ENCODE measurements at places on chromosomes 16 and 17. TPM values are rescaled to one million over a fixed set of nuclear protein-coding genes. Genes with fewer than 3 reads are reported as not detected.
A peak's percentile ranks its signal among the peaks of the same experiment; 100 is the strongest.

DNA sequence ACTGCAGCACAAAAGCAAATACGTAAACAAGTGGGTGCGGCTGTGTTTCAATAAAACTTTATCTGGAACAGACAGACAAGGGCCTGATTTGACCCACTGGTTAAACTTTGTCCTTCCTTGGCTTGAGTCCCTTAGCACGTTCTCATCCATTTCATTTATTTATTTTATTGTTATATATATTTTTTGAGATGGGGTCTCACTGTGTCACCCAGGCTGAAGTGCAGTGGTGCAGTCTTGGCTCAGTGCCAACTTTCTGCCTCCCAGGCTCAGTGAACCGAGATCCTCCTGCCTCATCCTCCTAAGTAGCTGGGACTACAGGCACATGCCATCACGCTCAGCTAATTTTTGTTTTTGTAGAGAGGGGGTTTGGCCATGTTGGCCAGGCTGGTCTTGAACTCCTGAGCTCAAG is 64.3 kb downstream of the MYH11 start:
- no peaks in the 10 kb centered on the region for H3K27me3 ChIP-seq
- H3K36me3 ChIP-seq, result no peaks in the 10 kb centered on the region
- DNase-seq, result no peak
- H3K4me3 ChIP-seq, result no peak overlapping the region
- H3K27ac ChIP-seq, result no peak overlapping the region

- DNase-seq, result no peak
- no peak overlapping the region for H3K4me3 ChIP-seq
- H3K27me3 ChIP-seq, result no peaks in the 10 kb centered on the region
- no peak overlapping the region for H3K27ac ChIP-seq
- H3K36me3 ChIP-seq, result no peaks in the 10 kb centered on the region
Measured at GRCh38 chr17:73018599-73018998, 73.9 kb downstream of the SLC39A11 start.

DNA sequence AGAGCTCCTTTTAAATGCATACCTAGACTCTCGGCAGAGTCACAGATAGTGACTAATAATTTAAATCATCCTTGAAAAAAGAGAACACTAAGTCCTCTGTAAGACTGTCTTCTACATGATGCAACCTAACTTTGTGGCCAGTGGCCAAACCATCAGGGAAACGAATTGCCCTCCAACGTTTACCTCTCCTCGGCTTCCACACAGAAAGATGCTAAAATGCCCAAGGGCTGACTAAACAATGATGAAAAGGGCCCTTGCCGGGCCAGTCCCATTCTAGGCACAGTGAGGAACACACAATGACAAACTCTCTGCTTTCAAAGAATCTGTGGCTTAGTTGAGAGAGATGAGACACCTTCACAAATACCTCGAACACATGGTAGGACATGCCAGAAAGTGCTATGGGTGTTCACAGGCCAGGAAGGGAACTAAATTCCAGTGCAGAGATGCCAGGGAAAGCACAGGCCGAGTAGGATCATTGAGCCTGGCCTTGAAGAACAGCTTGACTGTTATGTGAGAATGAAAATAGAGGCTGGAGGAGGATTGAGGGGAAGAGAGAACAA is 35.3 kb upstream of the PITPNM3 start:
- DNase-seq, result no peak
- H3K36me3 ChIP-seq, result peaks cover 46% of the 10 kb centered on the region
- H3K4me1 ChIP-seq, result no peaks in the 10 kb centered on the region

- H3K4me3 ChIP-seq, result no peak overlapping the region
- H3K36me3 ChIP-seq, result no peaks in the 10 kb centered on the region
- no peaks in the 10 kb centered on the region for H3K27me3 ChIP-seq
- no peak overlapping the region for H3K27ac ChIP-seq
Measured at GRCh38 chr17:65226227-65226626, 89.1 kb downstream of the RGS9 start.

GRCh38 chr16:82713778-82714177 is 87.0 kb downstream of the CDH13 start:
- H3K27me3 ChIP-seq, result peaks cover 32% of the 10 kb centered on the region
- DNase-seq, result no peak
- no peaks in the 10 kb centered on the region for H3K4me1 ChIP-seq
- H3K4me3 ChIP-seq, result no peak overlapping the region
- no peak overlapping the region for H3K27ac ChIP-seq

DNA sequence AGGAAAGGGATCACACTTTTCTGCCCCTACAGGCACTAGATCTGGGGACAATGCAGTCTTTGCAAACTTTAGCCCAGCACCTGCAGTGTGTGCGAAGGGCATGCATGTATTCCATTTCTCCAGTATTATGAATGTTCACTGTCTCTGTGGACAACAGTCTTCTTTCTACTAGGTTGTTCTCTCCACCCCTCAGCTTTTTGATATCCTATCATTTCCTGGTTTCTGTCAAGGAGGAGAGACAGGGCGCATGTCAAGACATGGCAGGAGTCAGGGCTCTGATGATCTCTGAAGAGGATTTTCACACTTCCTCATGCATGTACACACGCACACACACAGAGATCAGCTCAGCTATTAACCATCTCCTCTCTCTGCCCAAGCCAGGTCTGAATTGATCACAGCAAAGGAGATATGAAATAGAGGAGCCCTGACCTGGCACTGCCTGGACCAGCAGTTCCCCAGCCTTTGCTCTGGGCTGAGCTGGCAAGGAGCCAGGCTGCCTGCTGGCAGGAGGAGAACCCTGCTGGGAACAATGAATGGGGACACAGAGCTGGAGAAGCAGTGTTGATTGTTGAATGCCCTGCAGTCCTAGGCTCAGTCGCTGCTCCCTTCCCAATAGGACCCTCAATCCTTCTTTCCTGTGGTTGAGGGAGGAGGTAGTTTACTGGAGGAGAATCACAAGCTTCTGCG is 2.6 kb downstream of the GPR179 start:
- H3K27me3 ChIP-seq, result no peaks in the 10 kb centered on the region
- no peak overlapping the region for H3K27ac ChIP-seq
- DNase-seq, result no peak
- H3K4me1 ChIP-seq, result peaks cover 5% of the 10 kb centered on the region
- no peak overlapping the region for H3K4me3 ChIP-seq

- DNase-seq, result no peak
- H3K27ac ChIP-seq, result no peak overlapping the region
- H3K36me3 ChIP-seq, result no peaks in the 10 kb centered on the region
- H3K4me3 ChIP-seq, result no peak overlapping the region
- H3K27me3 ChIP-seq, result peaks cover 9% of the 10 kb centered on the region
Measured at GRCh38 chr16:9526791-9527190, 435.3 kb downstream of the HAPSTR1 start.

- H3K4me3 ChIP-seq, result peak overlapping the region; percentile 88
- DNase-seq, result no peak
- peak overlapping the region; percentile 85 for H3K27ac ChIP-seq
- H3K27me3 ChIP-seq, result no peaks in the 10 kb centered on the region
Measured at GRCh38 chr16:31093132-31093703, 1.4 kb downstream of the VKORC1 start.

GRCh38 chr17:63932721-63933120 is 590 bp upstream of the CD79B start:
- H3K36me3 ChIP-seq, result no peaks in the 10 kb centered on the region
- H3K4me3 ChIP-seq, result no peak overlapping the region
- no peaks in the 10 kb centered on the region for H3K27me3 ChIP-seq
- no peak for DNase-seq
- H3K27ac ChIP-seq, result no peak overlapping the region

GRCh38 chr16:14473488-14473887 is 156.6 kb downstream of the PARN start:
- H3K36me3 ChIP-seq, result 0 out of 2 replicates have a peak, but pooled peaks cover under 1% of the 10 kb centered on the region
- DNase-seq, result no peak
- H3K27ac ChIP-seq, result no peak overlapping the region
- H3K27me3 ChIP-seq, result no peaks in the 10 kb centered on the region
- H3K4me1 ChIP-seq, result no peaks in the 10 kb centered on the region

GRCh38 chr17:45888392-45888791 is 6.0 kb upstream of the MAPT start:
- DNase-seq, result no peak
- H3K4me3 ChIP-seq, result no peak overlapping the region
- no peaks in the 10 kb centered on the region for H3K27me3 ChIP-seq
- H3K4me1 ChIP-seq, result no peaks in the 10 kb centered on the region
- no peaks in the 10 kb centered on the region for H3K36me3 ChIP-seq

- 0 out of 2 replicates have a peak, but pooled peaks cover 2% of the 10 kb centered on the region for H3K4me1 ChIP-seq
Measured at GRCh38 chr16:3274490-3274889, 8.8 kb upstream of the ZNF263 start.

- H3K27me3 ChIP-seq, result no peaks in the 10 kb centered on the region
- no peak overlapping the region for H3K27ac ChIP-seq
- no peaks in the 10 kb centered on the region for H3K36me3 ChIP-seq
- no peak overlapping the region for H3K4me3 ChIP-seq
Measured at GRCh38 chr16:1794221-1794871, 841 bp upstream of the IGFALS start.

DNA sequence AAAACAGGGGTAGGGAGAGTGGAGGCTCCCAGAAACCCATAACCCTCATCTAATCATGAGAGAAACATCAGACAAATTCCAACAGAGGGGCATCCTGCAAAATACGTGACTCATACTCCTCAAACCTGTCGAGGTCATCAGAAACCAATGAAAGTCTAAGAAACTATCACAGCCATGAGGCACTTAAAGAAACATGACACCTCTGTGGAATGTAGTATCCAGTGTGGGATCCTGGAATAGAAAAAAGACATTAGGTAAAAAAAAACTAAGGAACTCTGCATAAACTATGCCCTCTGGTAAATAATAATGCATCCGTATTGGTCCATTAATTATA is 16.4 kb downstream of the CDH5 start:
- DNase-seq, result no peak
- H3K27ac ChIP-seq, result peak overlapping the region; percentile 69
- peaks cover 23% of the 10 kb centered on the region for H3K4me1 ChIP-seq
- no peak overlapping the region for H3K4me3 ChIP-seq
- no peaks in the 10 kb centered on the region for H3K27me3 ChIP-seq

GRCh38 chr16:87489434-87490045 is 3.3 kb downstream of the ZCCHC14 start:
- H3K4me3 ChIP-seq, result no peak overlapping the region
- H3K4me1 ChIP-seq, result peaks cover 42% of the 10 kb centered on the region
- H3K36me3 ChIP-seq, result no peaks in the 10 kb centered on the region
- H3K27me3 ChIP-seq, result no peaks in the 10 kb centered on the region

GRCh38 chr16:46896314-46896968 is 12.3 kb downstream of the GPT2 start:
- H3K27ac ChIP-seq, result no peak overlapping the region
- no peak for DNase-seq
- H3K27me3 ChIP-seq, result no peaks in the 10 kb centered on the region
- peaks cover 6% of the 10 kb centered on the region for H3K36me3 ChIP-seq
- H3K4me3 ChIP-seq, result no peak overlapping the region
- H3K4me1 ChIP-seq, result peaks cover 14% of the 10 kb centered on the region

DNA sequence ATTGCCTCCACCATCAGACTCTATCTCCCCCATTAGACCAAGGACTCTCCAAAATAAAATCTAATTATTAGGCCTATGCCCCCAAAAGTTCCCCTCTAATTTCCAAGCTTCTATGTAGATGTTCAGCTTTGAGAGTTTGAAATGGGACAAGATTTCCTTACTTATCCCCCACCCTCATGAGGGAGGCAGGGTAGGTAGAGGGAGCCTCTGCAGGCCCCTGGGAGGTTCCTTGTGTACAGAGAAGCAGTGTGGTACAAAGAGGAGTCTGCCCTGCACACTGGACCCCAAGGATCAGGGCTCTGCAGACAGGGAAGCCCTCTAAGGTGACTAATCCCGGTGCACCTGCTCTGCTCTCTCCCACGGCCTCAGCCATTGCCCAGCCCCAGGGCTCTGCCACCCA is 2.5 kb downstream of the KRT17 start:
- no peak overlapping the region for H3K4me3 ChIP-seq
- peaks cover 10% of the 10 kb centered on the region for H3K4me1 ChIP-seq
- no peak for DNase-seq
- no peak overlapping the region for H3K27ac ChIP-seq
- H3K27me3 ChIP-seq, result no peaks in the 10 kb centered on the region
- H3K36me3 ChIP-seq, result no peaks in the 10 kb centered on the region

GRCh38 chr17:43779145-43780125 is 658 bp upstream of the DUSP3 start:
- peaks cover 12% of the 10 kb centered on the region for H3K36me3 ChIP-seq
- DNase-seq, result peak; percentile 34
- peak overlapping the region; percentile 87 for H3K27ac ChIP-seq
- no peaks in the 10 kb centered on the region for H3K27me3 ChIP-seq

- H3K36me3 ChIP-seq, result no peaks in the 10 kb centered on the region
- H3K4me3 ChIP-seq, result no peak overlapping the region
- peak overlapping the region; percentile 47 for H3K27ac ChIP-seq
- H3K27me3 ChIP-seq, result no peaks in the 10 kb centered on the region
- peaks cover 43% of the 10 kb centered on the region for H3K4me1 ChIP-seq
- DNase-seq, result no peak
Measured at GRCh38 chr17:82536512-82537201, 17.1 kb downstream of the FOXK2 start.

- H3K4me1 ChIP-seq, result no peaks in the 10 kb centered on the region
- DNase-seq, result no peak
- no peak overlapping the region for H3K4me3 ChIP-seq
Measured at GRCh38 chr16:25608002-25608401, 83.8 kb upstream of the HS3ST4 start.

GRCh38 chr17:38750312-38751121 is 2.0 kb upstream of the PSMB3 start:
- peak overlapping the region; percentile 100 for H3K27ac ChIP-seq
- H3K27me3 ChIP-seq, result no peaks in the 10 kb centered on the region
- peak overlapping the region; percentile 99 for H3K4me3 ChIP-seq
- H3K4me1 ChIP-seq, result peaks cover 31% of the 10 kb centered on the region

DNA sequence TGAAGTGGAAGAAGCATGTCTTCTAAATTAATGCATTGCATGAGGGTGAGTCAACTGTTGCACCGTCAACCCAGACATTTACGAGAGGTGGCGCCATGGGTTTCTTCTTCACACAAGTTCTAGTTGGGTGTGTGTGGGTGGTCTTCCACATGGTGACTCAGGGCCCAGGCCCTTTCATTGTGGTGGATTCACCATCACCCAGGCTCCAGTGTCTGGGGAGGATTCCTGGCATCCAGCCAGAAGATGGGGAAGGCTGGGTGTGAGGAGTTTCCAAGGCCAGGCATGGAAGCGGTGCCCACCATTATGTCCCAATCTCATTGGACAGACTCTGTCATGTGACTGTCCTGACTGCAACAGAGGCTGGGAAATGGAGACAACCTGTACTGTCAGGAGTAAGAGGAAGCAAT is 21.4 kb upstream of the JPH3 start:
- H3K4me1 ChIP-seq, result peaks cover 12% of the 10 kb centered on the region
- H3K27me3 ChIP-seq, result no peaks in the 10 kb centered on the region
- no peaks in the 10 kb centered on the region for H3K36me3 ChIP-seq
- DNase-seq, result no peak
- H3K27ac ChIP-seq, result no peak overlapping the region
- H3K4me3 ChIP-seq, result no peak overlapping the region

The KRTAP3-1 gene
- not detected for total RNA-seq

The CLEC18A gene
- total RNA-seq, result 1.0 TPM

The KRTAP9-8 gene
- total RNA-seq, result not detected

The NPIPB9 gene
- total RNA-seq, result 1.1 TPM

The GUCY2D gene
- 1.4 TPM for total RNA-seq

The CDC6 gene
- 117 TPM for total RNA-seq

The GNGT2 gene
- total RNA-seq, result not detected

The RNF222 gene
- total RNA-seq, result not detected

The TBC1D3E gene
- total RNA-seq, result not detected

The MYLK3 gene
- total RNA-seq, result 0.22 TPM

The SLC13A2 gene
- not detected for total RNA-seq
